Activated CD8-positive, alpha-beta memory T cell treated with anti-CD3 and anti-CD28 coated beads for 24 hours (primary cell): ENCODE measurements at places on chromosomes 7 and 10.
A peak's percentile ranks its signal among the peaks of the same experiment; 100 is the strongest.

DNA sequence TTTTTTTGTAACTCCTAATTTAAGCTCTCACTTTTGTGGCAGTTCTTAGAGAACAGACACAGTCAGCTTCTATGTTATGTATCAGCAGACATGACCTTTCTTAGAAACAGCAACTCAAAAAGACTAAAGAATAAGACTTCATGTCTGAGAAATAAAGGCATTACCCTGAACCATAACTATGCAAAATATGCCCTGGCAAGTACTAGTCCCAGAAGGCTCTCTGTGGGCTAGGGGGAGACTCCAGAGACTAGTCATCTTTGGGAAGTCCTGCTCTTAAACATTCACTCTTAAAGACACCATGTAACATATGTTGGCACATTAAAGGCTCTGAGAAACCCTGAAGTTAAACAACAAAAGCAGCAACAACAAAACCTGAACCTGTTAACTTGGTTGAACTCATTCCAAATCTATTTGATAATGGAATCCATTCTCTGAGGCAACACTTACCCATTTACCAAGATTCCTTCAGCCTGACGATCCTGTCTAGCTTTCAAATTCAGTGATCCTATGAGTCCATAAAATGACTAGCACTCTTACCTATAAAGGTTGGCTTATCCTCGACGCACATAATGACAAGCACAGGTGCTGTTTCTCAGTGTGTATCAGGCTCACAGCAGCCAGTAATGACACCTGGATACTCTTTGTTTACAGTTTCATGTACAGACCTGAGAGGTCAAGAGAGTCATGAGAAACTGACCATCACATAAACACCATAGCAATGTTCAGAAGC lies 62.3 kb downstream of the OSBPL3 start:
- DNase-seq: no peak

- DNase-seq: peak; percentile 92
Measured at GRCh38 chr10:101014230-101014884, 14.7 kb downstream of the LZTS2 start.

DNA sequence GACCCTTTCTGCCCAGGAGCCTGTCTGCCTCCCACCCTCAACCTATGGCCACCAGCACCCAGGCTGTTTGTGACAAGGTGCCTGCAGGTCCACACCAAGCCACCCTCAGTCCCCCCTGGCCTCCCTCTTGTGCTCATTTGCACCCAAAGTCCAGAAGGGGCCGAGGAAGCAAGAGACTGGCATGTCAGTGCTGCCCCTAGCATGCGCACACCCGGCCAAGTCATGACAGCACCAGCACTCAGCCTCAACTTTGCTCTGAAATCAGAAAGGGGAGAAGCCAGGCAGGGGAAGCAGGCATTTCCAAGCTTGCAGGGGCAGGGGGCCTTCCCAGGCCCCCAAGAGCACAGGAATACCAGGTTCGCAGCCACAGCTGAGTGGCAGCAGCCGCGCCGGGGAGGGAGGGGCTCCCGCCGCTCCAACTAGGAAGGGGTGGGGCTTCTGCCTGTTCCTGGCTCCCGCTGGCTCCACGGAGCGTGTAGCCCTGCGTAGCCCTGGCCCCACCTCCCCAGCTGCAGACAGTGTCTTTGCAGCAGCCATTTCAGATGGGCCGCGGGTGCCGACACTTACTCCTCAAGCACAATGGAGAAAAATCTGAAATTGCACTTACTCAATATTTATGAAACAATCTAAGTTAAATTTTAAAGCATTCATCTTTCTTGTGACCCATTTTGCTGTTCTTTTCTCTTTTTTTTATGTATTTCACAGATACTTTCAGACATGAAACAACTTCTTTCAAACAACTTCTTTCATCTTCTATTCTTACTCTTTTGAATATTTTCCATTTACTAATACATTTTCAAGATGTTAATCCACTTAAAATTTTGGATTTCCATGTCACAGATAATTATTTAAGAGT lies 54.9 kb upstream of the ABCB5 start:
- no peak for DNase-seq

DNA sequence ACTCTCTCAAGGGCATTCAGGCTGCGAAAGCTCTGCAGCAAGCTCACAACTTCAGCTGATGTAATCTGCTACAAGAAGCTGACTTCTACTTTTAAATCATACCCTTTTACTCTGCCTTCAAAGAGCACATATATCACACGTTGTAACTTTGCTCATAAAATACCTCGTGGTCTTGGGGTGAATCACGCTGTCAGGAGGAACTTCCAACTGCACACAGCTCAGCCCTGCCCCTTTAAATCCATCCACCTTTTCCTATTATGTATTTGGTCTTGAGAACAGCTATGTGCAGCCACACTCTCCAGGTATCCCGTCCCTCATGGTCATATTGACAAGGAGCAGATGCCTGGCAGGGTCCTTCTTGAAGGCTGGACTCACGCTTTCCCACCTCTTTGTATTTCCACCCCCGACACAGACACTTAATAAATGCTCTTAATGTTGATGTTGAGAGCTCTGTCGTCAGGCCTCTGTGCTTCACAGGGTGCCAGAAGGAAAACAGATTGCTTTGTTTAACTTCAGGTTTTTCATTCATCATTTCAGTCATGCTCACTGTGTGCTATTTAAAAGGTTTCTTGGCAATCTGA lies 47.6 kb downstream of the ICA1 start:
- no peak for DNase-seq

- DNase-seq: no peak
Measured at GRCh38 chr10:49559476-49559875, 20.6 kb upstream of the ERCC6 start.

GRCh38 chr7:134246347-134246746 lies 70.4 kb downstream of the SLC35B4 start:
- no peak for DNase-seq

GRCh38 chr7:22363756-22364422 lies 6.9 kb upstream of the RAPGEF5 start:
- DNase-seq: no peak

DNA sequence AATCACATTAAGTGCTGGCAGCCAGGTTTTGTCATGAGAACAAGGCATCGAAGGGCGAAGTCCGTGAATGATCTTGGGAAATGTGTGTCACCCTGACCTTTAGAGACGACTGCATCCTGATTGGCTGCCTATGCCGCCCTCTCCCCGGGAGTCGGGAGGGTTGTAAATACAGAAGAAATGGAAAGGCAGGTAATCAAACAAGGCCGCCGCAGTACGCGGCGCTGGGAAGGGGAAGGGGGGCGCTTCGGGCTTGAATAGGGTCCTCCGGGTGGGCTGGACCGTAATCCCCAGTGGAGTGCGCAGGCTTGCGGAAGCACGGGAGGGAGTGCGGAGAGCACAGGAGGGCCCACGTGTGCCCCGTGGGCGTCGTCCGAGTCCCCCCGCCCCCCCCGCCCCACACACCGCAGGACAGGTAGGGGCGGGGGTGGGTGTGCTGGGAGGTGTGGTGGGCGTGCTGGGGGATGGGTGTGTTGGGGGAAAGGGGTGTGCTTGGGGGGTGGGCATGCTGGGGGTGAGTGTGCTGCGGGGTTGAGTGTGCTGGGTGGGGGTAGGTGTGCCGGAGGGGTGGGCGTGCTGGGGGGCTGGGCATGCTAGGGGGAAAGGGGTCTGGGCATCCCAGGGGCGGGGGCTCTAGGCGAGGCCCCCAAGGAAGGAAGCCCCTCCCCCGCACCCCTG lies 169.4 kb downstream of the ARHGAP12 start:
- DNase-seq: peak; percentile 88

DNA sequence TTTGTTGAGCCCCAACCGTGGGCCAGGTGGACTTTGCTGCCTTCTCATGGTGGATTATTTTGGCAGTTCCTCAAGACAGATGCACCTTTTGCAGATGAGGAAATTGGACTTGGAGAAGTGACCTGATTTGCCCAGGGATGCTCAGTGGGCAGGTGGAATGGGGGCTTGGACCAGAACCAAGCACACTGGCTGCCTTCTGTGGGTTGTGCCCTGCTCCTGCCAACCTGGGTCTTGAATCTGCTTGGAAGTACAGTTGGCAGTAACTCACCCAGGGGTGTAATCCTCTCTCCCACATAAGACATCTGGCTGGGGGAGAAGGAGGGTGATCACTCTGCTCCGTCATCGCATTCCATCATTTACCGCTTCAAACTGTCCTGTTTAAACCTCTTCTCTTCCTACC lies 110.5 kb upstream of the GPR26 start:
- peak; percentile 45 for DNase-seq

- DNase-seq: no peak
Measured at GRCh38 chr7:77825131-77825530, 26.6 kb downstream of the PHTF2 start.

GRCh38 chr10:100022403-100022802 lies 12.7 kb upstream of the DNMBP start:
- no peak for DNase-seq

GRCh38 chr7:40474790-40475680 lies 340.2 kb downstream of the SUGCT start:
- no peak for DNase-seq

DNA sequence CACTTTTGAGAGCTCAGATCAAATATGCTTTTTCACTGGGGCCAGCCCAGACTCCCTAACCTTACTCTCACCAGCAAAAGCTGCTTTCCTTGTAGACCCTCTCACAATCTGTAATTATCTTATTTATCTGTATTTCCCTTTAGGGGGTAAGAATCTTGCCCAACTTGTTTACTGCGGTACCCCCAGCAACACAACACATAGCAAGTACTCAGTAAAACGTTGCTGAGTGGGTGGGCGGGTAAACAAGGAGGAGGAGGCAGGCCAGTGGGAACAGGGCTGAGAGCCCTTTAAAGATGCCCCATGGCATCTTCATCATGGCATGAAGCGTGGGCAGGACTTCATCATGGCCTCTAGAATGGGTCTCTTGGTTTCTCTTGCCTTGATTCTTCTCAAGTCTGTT lies 64.2 kb downstream of the SORBS1 start:
- DNase-seq: no peak

DNA sequence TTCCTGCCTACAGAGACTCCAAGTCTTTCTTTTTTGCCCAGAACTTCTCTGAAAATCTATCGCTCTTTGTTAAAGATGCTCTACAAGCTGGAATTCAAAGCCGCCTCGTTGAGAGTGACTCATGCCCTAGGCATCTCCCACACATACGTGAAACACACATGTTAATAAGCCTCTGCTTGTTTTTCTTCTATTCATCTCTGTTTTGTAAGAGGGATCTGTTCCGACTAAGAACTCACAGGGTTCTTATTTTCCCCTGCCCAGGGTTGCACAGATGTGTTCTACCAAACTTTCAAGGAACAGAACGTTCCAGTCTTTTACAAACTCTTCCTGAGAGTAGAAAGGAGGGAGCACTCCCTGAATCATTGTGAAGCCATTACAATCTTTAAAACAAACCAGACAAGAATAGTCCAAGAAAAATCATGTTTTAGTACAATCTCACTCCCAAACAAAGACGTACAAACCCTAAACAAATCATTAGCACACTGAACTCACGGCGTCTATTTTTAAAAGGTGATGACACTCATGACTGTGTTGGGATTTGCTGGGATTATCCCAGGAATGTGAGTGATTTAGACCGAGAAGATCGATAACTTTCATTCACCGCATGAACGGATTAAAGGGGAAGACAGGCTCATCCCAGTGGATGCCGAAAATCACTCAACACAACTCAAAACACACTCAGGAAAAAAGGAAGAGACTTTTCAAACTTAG lies 55.3 kb upstream of the INPP5A start:
- DNase-seq: no peak

- DNase-seq: no peak
Measured at GRCh38 chr7:112431803-112432202, 18.5 kb upstream of the IFRD1 start.

DNA sequence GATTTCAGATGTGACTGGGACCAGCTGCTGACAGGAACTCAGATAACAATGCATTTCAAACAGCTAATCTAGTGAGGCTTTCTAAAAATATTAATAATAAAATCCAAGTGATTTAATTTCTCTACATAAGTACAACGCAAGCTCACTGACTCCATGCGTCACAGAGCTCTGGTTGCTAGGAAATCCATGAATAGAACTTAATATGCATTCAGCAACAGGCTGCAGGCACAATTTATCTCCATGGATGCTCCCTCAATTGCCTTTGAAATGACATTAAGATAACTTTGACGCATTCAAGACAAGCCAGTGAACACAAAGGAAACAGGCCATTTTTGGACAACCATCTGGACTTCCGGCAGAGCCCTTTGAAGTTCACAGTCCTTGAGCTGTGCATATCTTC lies 118.7 kb upstream of the COL1A2 start:
- DNase-seq: no peak

- DNase-seq: peak; percentile 58
Measured at GRCh38 chr10:98267894-98268693, at the start of gene LOXL4. LOXL4 (minus strand) TSS chr10:98268194; CDS start chr10:98263019, 5,175 bp downstream.

GRCh38 chr7:99790407-99790806 lies 6.4 kb upstream of the CYP3A4 start:
- DNase-seq: no peak

DNA sequence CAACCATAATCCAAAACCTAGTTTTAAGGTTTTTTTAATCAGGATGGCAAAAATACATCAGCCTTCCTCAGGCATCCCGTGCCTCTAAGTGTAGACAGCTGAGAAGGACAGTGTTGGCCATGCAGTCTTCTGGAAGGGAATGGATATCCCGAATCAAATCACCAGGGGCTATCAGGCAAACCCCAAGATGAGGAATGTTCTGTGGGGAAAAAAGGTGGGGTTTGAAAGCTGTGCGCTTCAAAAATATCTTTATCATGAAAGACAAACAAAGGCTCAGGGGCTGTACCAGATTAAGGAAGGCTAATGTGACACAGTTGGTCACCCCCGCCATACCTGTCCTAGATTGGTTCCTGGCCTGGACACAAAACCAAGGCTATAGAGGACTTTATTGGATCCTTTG lies 5.4 kb downstream of the TMEM273 start:
- no peak for DNase-seq

DNA sequence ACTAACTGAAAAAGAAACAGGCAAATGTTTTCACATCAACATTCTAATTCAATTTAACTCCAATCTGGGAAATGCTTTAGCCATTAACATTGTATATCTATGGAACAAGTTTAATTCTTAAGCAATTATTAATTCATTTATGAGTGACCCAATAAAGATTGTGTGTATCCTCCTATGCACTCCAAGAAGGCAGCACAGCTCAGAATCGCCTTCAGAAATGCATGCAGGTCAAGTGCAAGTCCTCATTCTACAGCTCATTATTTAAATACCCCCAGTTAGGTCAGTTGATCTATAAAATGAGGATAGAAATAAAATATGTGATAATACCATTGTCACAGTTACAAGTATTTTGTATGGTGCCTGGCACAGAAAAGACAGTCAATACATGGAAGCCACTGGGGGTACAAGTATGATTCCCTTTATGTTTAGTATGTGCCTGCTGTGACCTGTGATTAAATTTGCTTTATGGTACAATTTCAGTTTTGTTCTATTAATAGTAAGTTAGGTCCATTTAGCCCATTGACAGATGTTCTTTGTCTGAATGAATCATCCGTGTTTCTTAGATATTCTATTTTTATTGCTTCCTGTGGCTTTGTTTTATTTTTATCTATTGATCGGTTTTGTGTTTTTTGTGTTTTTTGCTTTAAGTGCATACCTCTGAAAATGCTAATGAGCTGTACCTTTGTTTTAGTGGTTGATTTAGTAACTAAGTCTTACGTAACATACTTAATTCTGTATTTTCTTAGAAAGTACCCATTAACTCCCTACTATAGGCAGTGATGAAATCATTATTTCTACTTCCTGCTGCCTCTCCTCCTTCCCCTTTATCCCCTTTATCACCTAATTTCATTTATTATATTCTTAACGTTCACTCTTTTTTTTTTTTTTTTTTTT lies 42.8 kb downstream of the CPXM2 start:
- DNase-seq: no peak

- DNase-seq: no peak
Measured at GRCh38 chr7:17663061-17663675, 277.1 kb downstream of the SNX13 start.

- no peak for DNase-seq
Measured at GRCh38 chr7:91503934-91504555, 239.8 kb downstream of the FZD1 start.

- no peak for DNase-seq
Measured at GRCh38 chr10:88114368-88114767, 250.9 kb downstream of the PTEN start.
